Stimulated activated CD4-positive, alpha-beta T cell treated with anti-CD3 and anti-CD28 coated beads, Interleukin-4, amount 100 ng/mL, for 48 hours (primary cell): ENCODE measurements at places on chromosomes 6 and 20.
A peak's percentile ranks its signal among the peaks of the same experiment; 100 is the strongest.

DNA sequence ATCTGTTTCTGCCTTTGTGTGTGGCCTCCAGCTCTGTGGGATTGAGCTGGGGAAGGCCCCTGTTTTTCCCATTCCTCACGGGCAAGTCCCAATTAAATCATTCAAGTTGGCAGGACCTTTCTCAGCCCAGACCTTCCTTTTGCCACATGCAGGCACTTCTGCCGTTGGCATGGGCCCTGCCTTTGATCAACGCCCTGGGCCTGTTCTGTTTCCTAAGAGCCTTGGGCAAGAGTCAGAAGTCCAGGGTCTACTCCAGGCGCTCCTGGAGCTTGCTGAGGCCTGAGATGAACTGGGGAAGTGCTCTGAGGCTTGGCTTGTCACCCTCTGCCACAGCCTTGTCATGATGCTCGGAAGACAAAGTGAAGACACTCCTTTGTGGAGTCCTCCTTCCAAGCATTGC is 7.1 kb downstream of the IP6K3 start:
- DNase-seq = no peak

GRCh38 chr20:23003881-23004460 is 31.1 kb upstream of the SSTR4 start:
- DNase-seq = no peak

DNA sequence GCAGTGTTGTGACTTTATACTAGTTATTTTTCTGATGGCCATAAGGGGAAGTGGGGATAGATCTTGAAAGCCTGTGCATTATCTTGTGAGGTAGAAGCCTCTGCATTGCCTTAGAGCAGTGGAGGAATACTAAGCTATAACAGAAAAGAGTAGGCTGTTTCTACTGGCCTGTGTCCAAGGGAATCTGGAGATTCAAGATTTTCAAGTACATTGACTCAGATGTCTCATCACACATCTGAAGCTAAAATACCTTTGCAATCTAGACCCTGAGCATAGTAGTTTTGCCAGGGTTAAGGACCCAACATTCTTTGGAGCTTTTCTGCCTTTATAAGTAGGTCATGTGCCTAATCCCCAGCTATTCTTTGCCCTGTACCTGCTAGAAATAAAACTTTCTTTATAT is 272.3 kb downstream of the TENT5A start:
- DNase-seq = no peak

- no peak for DNase-seq
Observed at GRCh38 chr20:50670126-50670862, 21.0 kb downstream of the RIPOR3 start.

- DNase-seq = no peak
Observed at GRCh38 chr6:167789358-167789757, 37.4 kb upstream of the AFDN start.

- DNase-seq = no peak
Observed at GRCh38 chr20:54044156-54044555, 26.2 kb downstream of the BCAS1 start.

DNA sequence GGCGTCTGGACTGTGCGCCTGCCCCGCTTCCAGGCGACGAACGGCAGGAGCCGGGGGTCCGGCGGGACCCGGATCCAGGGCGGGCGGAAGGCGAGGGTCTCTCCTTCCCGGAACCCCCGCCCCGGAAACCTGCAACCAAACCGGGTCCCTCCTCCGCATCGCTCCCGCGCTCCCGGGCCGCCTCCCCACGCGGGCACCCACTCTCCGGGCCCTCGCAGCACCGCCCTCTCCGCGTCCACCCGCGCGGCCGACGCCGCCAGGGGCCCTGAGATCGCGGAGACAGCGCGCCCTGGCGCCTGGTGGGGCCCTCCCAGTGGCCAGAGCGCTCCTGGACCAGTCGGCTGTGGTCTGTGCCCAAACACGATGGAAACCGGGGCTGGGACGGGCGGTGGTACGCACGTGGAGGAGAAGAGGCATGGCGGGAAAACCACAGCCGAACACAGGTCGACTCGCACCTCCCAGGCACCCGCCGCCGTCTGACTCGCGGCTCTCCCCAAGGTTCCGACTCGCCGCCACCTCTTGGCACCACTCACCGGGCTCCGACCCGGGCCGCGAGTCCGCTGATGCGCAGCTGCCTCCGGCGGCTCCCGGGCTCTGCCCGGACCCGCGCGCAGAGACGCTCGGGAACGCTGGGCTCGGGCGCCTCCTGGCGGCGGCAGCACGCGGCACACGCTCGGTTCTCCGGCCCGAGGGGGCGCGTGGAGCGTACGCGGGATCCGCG is 7.9 kb downstream of the NKX2-2 start:
- DNase-seq = peak; percentile 72

DNA sequence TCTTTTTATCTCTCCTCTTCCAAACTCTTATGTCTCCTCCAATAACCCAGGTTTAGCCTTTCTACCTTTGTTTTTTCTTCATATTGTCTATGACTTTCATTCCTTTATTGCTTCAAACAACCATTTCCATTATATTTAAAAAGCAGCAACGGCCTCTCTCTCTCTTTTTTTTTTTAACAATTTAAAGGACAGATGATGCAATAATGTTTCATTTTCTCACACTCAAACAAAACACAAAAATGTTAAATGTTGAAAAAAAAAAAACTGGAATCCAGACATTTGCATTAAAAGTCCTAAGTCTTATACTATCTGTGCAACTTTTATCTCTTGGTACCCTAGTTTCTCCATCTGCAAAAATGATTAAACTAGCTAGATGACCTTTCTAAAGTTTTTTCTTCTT is 105.8 kb downstream of the LMBRD1 start:
- no peak for DNase-seq

- no peak for DNase-seq
Observed at GRCh38 chr6:81808851-81809570, 56.5 kb upstream of the TENT5A start.

DNA sequence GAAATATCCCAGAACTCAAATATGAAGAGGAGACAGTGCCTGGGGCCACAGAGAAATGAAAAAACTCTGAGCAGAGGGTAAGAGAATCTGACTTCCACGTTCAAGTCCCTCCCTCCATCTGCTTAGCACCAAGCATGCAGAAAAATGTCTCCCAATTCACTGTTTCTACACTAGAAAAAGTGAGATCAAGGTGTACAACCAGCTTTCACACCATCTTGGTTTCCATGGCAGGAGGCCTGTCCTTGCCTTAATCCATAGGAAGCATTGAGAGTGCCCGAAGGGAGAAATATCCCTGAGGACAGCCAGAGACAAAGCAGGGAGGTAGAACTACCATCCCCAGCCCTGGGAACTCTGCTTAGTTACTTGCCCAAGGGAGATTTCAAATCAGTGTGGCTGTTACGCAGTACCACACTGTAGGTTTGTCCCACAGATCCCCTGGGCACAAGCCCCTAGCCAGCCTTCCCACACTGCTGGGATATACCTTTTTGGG is 82.9 kb downstream of the SCML4 start:
- DNase-seq = no peak

DNA sequence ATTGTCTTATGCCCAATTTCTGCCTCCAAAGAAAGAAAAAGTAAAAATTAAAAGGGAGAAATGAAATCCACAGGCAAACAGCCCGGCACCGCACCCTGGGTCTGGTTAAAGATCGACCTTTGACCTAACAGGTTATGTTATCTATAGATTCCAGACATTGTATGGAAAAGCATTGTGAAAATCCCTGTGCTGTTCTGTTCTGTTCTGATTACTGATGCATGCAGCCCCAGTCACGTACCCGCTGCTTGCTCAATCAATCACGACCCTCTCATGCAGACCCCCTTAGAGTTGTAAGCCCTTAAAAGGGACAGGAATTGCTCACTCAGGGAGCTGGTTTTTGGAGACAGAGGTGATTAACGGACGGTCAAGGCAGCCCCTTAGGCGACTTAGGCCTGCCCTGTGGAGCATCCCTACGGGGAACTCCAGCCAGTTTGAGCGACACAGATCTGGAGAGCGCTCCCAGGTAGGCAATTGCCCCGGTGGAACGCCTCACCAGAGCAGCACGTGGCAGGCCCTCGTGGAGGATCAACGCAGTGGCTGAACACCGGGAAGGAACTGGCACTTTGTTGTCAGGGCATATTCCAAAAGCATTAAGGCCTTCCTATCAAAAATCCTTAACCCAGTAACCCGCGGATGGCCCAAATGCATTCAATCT is 12.0 kb upstream of the HFE start:
- DNase-seq = no peak

DNA sequence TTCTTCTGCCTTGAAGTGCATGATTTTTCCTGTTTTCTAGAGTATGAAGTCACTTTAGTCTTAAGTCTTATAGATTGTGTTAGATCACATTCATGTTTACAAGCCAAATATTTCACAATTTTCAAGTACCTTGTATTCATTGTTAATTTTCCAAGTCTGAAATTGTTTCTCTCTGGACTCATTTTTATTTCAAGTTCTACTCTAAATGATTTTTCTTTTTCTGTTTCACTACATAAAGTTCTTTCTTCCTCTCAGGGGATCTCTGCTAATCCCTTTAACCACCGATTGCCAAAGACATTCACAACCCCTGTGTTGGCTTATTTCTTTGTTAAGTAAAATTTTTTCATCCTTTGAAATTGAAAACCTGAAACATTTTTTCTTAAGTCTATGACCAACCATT is 805.7 kb downstream of the KIF16B start:
- no peak for DNase-seq

- DNase-seq = no peak
Observed at GRCh38 chr6:128078276-128078675, 177.4 kb upstream of the THEMIS start.

GRCh38 chr20:64114356-64114971 is 7.1 kb upstream of the NPBWR2 start:
- DNase-seq = no peak

GRCh38 chr6:166484863-166485262 is 101.6 kb downstream of the RAMACL start:
- DNase-seq = no peak

DNA sequence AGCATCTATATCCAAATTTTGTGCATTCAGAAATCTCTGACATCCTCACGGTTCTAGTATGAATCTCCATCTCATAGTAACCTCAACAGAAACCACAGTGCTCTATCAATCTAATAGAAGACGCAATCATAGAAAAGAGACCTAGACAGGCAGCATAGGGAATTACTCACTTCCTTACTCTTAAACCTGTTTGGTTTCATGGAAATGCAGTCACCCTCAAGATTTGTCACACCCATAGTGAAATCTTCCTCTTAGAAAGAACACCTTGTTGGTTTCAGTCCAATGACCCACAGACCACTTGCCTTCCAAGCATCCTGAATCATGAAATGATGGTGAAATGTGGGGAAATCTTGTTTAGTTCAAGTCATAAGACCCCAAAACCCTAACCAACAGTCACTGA is 166.1 kb upstream of the PRDM1 start:
- no peak for DNase-seq

DNA sequence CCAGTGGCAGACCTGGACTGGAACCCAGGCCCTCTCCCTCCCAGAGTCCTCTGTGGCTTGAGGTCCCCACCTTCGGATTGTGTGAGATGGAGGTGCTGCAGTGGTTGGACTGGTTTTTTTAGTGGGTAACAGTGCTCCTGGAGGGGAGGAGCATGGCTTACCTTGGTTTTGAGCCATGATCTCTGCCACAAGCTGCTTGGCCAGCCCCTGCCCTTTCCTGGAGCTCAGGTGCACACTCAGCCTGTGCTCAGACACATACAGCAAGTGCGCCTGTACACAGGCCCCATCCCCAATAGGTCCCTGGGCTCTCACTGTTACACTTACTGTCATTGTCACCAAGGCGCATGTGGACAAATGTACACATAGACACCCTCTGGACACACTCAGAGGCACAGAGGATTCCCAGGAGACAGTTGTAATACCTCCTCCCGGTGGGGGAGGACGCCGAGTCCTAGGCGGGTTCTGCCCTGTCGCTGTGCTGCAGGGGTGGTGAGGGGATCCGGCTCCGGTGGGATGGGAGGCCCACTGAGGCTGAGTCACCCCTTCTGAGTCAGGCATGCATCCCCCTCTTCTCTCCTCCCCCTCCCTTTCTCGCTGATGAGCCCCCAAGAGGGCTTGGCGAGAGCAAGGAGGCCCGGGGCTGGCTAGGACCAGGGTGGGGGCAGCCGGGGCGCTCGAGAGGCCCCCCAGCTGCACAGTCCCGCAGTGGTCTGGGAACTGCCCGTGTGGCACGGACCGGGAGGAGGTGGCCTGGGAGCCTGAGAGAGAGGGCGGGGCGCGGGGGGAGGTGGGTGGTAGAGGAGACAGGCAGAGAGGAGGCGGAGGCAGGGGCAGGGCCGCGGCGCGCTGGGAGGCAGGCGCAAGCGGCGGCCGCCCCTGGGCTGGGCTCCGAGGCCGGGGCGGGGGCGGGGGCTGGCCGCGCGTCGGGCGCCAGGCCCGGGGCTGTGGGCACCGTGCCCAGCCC is 522 bp upstream of the EPB41L1 start:
- DNase-seq = peak; percentile 32

GRCh38 chr6:53134601-53135235 is 13.9 kb downstream of the GCM1 start:
- DNase-seq = no peak

- DNase-seq = no peak
Observed at GRCh38 chr6:38187811-38188590, 368.5 kb downstream of the ZFAND3 start.

DNA sequence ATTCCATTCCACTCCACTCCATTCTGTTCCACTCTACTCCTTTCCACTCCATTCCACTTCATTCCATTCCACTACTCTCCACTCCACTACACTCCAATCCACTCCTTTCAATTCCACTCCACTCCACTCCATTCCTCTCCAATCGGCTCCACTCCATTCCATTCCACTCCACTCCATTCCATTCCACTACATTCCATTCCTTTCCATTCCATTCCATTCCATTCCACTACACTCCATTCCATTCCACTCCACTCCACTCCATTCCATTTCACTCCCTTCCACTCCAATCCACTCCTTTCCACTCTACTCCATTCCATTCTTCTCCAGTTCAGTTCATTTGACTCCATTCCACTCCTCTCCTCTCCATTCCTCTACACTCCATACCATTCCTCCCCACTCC is 26.2 kb upstream of the DEFB125 start:
- no peak for DNase-seq

GRCh38 chr6:151341476-151342195 is 49.7 kb downstream of the ZBTB2 start:
- no peak for DNase-seq

- no peak for DNase-seq
Observed at GRCh38 chr20:59837623-59838394, 95.6 kb downstream of the SYCP2 start.

GRCh38 chr6:149694921-149695320 is 23.0 kb downstream of the LATS1 start:
- no peak for DNase-seq

GRCh38 chr20:54382419-54382818 is 93.0 kb upstream of the DOK5 start:
- no peak for DNase-seq

GRCh38 chr6:140079328-140079727 is 704.9 kb upstream of the CITED2 start:
- DNase-seq = no peak

GRCh38 chr6:110039981-110040383 is 61.9 kb downstream of the GPR6 start:
- peak; percentile 13 for DNase-seq

GRCh38 chr6:82364087-82365015 is 734 bp downstream of the TPBG start:
- DNase-seq = no peak

DNA sequence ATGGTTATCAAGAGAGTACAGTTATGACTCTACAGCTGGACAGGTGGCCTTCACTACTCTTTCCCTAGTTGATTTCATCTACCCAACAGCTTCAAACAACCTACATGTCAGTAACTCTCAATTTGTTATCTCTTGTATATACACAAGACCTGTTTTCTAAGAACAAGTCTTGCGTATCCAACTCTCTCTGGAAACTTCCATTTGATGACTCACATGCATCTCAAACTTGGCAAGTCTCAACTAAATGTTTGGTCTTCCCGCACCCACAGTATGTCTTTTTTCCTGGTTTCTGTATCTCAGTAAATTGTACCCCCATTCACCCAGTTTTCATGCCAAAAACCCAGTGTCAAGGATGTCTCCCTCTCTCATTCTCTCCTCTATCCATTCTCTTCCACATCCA is 97.7 kb downstream of the BTBD9 start:
- no peak for DNase-seq
